Stimulated activated CD8-positive, alpha-beta memory T cell treated with anti-CD3 and anti-CD28 coated beads, Interleukin-2, amount 100 ng/mL, for 1 hour (primary cell): ENCODE measurements at places on chromosomes 1 and 21.

DNA sequence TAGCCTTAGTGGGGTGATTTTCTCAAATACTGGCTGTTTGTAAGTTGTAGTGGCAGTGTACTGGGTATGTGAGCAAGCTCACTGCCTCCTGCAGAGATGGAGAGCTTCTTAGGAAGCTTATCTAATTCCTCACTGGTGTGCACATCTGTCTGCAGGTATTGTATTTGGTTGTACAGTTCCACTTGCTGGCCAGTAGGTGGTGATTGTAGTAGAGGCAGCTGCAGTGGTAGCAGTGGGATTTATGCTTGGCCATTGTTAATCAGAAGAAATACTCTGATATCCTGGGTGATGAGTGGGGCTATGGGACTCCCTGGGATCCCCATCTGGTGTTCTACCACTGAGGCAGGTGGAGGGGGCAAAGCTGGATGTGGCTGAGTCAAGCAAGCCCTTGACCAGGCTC, 276.1 kb upstream of the SPAG17 start:
- DNase-seq = no peak

GRCh38 chr21:44325386-44326271, 13.6 kb downstream of the CFAP410 start:
- DNase-seq = no peak

- DNase-seq = no peak
Measured at GRCh38 chr1:66267201-66267940, 266.6 kb upstream of the SGIP1 start.

DNA sequence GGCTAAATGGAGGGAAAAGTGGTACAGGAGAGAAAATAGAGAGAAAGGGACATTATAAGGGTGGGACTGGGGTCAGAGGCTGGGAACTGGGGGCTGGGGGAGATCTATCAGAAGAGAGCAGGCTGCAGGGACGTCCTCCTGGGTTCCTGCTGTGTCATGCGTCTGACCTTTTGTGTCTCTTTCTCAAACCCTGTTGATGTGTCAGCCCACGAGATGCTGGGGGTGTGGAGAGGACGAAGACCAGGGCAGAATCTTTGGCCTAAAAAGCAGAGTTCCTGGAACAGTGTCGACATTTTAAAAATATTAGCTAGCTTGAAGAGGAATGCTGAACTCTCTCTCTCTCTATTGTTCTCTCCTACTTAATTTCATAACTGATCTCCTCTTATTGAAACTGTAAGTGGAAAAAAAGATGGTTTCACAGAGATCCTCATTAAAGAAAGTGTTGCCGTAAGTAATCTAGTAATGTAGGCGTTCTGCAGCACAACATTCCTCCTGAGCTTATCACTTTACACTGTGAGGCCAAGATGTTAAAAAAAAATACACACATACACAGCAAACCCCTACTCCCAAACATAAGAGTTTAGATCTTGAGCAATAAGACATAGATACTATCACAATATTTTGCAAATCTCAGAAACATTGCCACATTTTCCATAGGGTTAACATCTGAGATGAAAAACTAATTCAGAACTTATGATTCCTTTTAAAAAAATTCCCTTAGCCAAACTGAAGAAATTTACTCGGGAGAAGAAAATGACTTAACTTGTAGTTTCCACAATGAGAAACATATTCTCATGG, 52.6 kb downstream of the RUNX1 start:
- no peak for DNase-seq

DNA sequence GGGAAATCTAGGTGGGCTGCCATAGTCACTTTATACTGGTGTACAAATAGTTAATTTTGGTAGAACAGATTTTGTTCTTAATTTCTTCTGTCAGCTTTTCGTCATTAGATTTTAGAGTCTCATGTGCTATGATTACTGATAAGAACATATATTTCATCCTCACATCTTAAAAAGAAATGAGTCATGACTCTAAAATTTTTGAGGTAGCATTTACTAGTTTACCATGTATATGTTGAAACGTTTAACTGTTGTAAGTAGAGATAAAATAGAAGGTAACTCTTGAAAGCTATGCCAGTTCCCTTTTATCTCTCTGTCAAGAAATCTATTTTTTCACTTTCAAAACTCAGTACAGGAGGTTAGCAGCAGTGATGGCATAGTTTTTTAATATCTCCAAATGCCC, 53.4 kb downstream of the KLHL20 start:
- no peak for DNase-seq

- DNase-seq = no peak
Measured at GRCh38 chr1:36769886-36770830, 264.2 kb downstream of the GRIK3 start.

GRCh38 chr21:36223451-36223850, 66.8 kb downstream of the DOP1B start:
- no peak for DNase-seq
